ENCODE measurements at places on chromosomes 16 and 17.
A peak's percentile ranks its signal among the peaks of the same experiment; 100 is the strongest.

DNA sequence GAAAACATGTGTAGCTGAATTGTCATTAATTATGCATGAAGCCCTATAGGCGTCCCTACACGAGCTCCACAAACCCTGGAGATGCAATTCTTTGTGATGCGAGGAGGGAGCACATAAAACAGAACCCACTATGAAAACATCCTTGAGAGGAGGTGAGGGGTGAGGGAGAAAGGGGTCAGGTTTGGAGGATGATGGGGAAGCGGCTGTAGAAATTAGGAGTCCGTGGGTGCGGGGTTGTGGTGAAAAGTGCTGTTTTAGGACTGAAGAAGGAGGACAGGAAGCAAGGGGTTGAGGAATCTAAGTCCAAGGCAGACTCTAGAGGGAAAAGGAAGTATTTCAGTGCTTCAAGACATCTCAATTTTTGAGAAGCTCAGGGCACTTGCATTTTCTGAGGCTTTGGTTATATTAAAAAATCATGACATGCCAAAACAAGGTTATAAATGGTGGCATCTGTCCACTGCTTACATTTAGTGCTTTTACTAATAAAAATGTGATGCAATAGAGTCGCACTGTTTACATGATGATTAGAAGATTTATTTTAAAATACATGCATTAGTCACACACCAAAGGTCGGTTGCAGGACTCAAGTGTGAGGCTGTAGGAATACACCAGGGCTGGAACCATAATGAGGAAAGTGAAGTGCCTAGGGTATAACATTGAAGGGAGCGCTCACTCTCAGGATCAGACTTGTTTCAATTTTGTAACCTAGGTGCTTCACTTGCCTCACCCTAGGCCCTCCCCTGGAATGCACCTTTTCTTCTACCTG is 379.5 kb downstream of the HS3ST4 start:
- DNase-seq = no peak

- no peak for DNase-seq
These were observed 1.6 kb downstream of the FAM83G start for GRCh38 chr17:19002805-19003542.

GRCh38 chr17:67052720-67053437 is 8.5 kb downstream of the CACNG1 start:
- no peak for DNase-seq

DNA sequence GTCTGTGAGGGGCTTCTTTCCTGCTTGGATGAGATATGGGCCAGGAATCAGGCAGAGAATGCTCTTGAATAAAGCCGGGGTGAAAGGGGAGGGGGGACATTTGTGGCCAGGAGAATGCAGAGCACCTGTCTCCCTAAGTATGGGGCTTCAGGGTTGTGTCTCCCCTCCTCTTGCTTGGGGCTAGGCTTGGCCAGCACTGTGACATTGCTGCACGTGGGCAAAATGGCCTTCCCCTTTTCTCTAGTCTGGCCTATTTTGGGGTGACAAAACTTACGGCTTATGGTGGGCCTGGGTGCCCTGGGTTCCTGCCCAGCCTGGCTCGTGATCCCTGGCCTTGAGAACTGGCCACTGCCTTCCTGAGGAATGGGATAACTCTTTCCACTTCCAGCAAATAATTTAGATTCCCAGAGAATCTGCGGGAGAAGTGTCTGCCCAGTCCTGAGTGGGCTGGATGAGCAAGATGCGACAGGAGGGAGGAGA is 5.6 kb downstream of the NFE2L1 start:
- no peak for DNase-seq

- no peak for DNase-seq
These were observed 8.0 kb downstream of the TBC1D24 start for GRCh38 chr16:2482708-2483534.

- DNase-seq = no peak
These were observed 14.1 kb downstream of the COL1A1 start for GRCh38 chr17:50187394-50187725.

GRCh38 chr16:27758544-27758943 is 208.6 kb downstream of the KATNIP start:
- no peak for DNase-seq

- DNase-seq = no peak
These were observed 4.2 kb downstream of the ITGB3 start for GRCh38 chr17:47257651-47258339.

DNA sequence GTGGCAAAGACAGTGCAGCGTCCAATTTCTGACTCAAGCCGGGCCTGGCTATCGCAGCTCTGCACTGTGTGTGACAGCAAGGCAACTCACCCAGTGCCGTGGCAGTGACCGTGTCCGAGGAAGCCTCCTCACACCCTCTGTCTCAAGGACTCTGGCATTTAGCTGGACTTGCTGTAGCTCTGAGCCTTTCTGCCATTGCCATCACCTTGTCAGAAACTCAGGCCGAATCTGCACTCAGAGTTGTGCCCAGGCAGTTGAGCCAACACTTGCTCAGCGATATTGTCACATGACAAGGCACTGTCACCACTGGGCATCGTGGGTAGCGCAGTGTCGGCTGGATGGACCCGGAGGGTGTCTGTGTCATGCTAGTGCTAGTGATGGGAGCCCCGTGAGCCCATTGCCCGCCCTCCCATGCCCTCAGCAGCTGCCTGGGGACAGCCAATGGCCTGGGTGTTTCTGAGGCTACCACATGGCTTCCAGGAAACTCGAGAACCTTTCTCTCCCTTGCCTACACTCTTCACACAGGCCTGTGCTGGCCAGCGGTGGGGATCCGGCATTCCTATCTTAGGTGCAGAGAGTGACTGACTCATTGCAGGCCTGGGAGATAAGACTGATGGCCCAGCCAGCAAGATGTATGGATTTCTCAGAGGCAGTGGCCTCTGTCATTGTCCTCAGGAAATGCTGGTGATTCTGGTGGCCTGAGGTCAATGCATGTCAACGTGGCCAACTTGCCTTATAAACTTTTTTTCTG is 22.1 kb upstream of the STH start:
- DNase-seq = no peak

DNA sequence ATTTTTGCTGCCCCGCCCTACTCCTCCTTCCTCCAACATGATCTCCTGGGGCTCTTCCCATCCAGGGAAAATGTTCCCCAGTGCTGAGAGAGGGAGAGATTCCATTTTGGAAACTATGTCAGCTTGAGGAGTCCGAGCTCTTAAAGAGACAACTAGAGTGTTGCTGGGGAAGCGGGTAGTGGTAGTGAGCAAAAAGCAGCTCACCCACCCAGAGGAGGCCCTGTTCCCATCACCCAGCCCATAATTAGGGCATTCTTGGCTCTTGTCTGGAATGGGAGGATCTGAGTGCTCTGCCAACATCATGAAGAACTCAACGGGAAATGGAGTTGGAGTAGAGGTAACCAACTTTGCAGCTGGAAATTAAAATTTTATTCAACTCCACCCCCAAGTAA is 9.1 kb upstream of the MSL1 start:
- DNase-seq = no peak

GRCh38 chr17:82429824-82430223 is 11.4 kb upstream of the OGFOD3 start:
- no peak for DNase-seq

DNA sequence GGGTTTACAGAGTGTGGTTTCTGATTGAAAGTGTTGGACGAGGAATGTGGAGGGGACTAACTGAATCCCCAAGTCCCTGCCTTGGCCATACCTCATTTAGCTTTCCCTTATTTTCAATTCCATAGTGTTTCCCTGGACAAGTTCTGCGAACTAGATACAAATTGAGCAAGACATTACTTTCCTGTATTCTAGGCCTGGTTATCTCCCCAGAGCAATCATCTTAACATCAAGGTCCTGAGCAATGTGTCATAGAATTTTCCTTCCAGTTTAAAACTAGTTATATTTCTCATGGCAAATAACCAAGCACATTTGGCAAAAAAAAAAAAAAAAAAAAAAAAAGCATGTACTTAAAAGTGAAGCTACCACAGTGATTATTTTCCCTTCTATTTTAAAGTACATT is 330.1 kb downstream of the CDH11 start:
- no peak for DNase-seq

DNA sequence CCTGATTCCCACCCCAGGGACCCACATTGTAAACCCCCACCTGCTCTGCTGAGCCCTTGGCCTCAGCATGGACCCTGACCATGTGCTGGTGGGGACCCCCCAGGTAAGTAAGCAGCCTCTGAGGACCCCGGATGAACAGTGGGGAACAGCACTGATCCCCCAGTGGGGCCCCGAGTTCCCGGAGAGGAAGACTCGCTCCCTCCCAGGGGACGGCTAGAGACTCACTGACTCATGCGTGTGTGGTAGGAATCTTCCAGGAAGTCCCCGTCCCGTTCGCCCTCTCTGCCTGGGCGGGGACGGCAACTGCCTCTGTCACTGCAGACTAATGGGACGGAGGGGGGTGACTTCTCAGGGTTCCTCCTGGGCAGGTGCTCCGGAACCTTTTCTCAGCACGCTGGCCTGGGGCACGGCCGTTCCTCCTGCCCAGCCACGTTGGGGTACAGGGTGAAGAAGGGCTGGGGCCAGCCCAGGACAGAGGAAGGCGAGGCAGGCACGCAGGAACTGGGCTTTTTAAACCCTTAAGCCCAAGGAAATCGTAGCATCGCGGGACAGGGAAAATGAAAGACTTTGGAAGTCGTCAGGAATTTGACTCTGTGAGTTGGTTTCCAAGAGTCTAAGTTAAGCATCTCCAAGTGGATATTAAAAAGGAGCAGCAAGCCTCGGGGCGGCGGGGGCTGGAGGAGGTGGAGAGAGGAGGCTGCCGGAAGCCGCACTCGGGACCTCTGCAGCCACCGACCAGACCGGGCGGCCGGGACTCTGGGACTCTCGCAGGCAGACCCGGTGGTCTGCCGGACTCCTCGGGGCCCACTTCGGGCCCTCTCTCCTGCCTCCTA is 178.7 kb downstream of the SEC14L1 start:
- DNase-seq = peak; percentile 97

DNA sequence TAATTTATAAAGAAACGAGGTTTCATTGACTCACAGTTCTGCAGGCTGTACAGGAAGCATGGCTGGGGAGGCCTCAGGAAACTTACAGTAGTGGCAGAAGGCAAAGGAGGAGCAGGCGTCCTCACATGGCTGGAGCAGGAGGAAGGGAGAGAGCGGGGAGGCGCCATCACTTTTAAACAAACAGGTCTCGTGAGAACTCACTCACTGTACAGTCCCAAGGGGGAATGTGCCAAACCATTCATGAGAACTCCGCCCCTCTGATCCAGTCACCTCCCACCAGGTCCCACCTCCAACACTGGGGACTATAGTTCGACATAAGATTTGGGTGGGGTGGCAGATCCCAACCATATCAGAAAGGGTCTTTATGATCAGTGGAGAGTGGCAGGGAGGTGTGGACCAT is 392.4 kb upstream of the TNRC6C start:
- peak; percentile 29 for DNase-seq

DNA sequence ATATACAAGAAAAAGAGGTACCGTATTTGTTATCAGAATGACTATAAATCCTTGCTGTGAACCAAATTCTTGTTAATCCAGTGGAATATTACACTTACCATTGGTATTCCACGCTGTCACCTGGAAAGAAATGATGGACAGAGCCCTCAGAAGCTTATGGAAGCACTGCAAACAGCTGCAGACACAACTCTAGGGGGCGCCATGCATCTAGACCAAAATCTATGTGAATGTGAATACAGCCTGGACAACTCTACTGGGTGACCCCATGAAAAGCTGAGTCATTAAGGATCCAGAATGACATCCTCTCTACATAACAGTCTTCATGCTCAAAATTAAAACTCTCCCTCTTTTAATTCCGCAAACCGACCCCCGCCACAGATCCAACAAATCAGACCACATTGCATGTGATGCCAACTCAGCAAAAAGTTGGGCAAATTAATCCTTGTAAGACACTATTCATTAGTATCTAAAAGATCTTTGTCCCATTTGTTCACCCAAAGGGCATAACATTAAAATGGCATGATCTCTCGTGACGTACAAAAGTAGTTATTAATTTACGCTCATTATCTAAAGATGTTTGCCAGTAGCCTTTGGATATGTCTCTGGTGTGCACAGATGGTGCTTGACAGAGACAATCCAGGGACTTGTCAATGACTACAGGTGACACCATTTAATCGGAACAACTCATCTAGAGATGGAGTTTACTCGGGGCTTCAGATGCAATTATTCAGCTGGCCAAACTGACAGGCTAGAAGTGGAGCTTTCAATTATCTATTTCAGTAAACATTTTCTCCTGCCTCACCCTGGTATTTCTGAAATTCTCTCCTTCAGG is 552.7 kb upstream of the PSMD7 start:
- DNase-seq = no peak

- DNase-seq = no peak
These were observed 68.5 kb downstream of the WWP2 start for GRCh38 chr16:69830534-69831211.

GRCh38 chr16:5670198-5670597 is 572.6 kb upstream of the EEF2KMT start:
- DNase-seq = no peak

- peak; percentile 77 for DNase-seq
These were observed at the start of gene RAP1GAP2 for GRCh38 chr17:2796164-2797125. TSS of gene RAP1GAP2 (plus strand) at chr17:2796438. CDS start at chr17:2796528, 90 bp downstream.

GRCh38 chr17:82817947-82818346 is 21.9 kb downstream of the ZNF750 start:
- no peak for DNase-seq

GRCh38 chr17:146546-146945 is 9.2 kb downstream of the SCGB1C2 start:
- DNase-seq = peak; percentile 65

GRCh38 chr16:53561101-53561888 is 58.3 kb upstream of the AKTIP start:
- DNase-seq = no peak

GRCh38 chr17:17423656-17424055 is 53.1 kb upstream of the MED9 start:
- no peak for DNase-seq

- DNase-seq = no peak
These were observed 2139.4 kb downstream of the TP53TG3F start for GRCh38 chr16:35598696-35599332.

DNA sequence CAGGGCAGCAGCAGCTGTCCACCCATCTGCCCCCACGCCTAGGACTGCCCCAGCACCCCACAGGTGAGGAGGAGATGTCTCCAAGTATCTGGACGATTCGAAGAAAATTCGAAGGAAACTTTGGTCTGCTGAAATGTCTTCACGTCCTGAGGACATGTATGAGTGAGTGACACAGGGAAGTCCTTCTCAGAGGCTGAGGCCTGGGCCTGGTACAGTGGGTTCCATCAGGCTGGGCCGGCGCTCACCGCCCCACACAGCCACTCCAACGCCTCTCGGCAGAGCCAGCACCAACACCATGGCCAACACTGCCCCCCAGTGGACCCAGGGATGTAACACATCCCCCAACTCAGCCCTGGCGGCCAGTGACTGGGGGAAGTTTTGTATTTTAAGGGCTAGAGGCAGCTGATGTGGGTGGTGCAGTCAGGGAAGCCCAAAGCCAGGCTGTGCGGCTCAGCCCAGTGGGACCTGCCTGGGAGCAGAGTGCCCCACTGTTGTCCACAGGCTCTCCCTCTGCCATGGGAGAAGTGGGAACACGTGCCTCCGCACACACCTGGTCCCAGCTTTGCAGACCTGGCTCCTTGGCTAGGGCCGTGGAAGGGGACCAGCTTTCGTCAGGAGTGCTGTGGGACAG is 55.8 kb upstream of the FASN start:
- peak; percentile 84 for DNase-seq

GRCh38 chr16:6232056-6232455 is 1100.6 kb upstream of the RBFOX1 start:
- DNase-seq = no peak

GRCh38 chr17:1095090-1095852 is 84.5 kb downstream of the ABR start:
- no peak for DNase-seq

GRCh38 chr17:80449194-80449929 is 27.0 kb downstream of the NPTX1 start:
- no peak for DNase-seq

Data from suprapubic skin (tissue), 4 donors.